ENCODE measurements at places on chromosomes 16 and 17.

DNA sequence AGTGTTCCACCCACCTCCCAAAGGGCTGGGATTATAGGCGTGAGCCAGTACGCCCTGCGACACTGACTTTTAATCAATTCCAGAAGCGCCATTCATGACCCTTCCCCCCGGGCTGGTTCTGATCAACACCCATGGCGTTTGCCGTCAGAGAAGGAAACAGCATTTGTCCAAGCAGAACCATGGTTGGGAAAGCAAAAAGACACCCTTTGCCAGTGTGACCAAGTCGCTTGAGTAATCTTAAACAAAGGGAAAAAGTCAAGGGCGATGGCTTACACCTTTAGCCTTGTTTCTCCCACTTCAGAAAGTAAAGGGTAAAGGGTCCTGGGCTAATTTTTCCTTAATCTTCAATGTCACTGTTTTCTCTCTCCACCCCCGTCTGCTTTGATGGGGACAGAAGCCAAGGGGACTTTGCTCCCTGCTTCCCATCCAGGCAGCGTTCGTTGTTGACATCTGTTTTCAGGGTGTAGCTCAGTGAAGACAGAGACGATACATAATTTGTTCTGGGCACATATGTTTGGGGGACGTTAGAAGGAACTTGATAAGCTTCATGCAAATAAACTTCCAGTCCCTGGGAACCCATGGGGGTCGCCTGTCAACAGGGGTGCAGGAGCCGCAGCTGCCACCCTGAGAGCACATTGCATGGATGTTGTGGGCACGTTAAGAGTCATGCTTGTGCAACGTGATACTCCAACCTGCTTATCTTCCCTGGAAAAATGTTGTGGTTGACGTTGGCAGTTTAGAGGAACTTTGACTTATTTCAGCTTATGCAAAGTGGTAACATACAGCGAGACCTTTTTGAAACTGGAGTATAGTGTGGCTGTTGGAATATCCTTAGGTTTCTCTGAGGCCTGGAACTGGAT is 50.6 kb upstream of the TANGO6 start:
- peak; percentile 45 for DNase-seq

DNA sequence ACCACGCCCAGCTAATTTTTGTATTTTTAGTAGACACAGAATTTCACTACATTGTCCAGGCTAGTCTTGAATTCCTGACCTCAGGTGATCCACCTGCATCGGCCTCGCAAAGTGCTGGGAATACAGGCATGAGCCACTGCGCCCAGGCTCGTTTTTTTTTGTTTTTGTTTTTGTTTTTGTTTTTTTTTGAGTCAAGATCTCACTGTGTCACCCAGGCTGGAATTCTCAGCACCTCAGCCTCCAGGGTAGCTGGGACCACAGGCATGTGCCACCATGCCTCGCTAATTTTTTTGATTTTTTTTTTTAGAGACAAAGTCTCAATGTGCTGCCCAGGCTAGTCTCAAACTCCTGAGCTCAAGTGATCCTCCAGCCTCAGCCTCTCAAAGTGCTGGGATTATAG is 17.5 kb upstream of the CMTM4 start:
- DNase-seq, result no peak

- DNase-seq, result no peak
Observed at GRCh38 chr17:50043290-50044148, 12.4 kb upstream of the ITGA3 start.

DNA sequence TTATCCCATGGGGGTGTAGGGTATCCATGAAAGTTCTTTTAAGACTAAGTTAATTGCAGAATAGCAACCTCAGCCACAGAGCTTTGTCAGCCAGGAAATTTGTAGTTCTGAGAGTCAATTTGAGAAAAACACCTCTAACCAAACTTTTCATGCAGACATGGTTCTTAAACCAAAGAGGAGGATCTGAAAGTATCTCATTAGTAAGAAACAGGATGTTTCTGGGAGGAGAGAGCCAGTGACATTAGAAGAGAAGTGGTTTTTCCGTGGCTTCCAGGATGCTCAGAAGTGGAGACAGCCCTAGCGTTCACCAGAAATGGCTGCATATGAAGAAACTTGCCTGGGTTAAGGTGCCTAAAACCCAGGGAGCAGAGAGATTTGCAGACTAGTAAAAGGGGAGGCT is 7.9 kb downstream of the GNAO1 start:
- no peak for DNase-seq

- no peak for DNase-seq
Observed at GRCh38 chr17:63431939-63432804, 13.9 kb downstream of the CYB561 start.

DNA sequence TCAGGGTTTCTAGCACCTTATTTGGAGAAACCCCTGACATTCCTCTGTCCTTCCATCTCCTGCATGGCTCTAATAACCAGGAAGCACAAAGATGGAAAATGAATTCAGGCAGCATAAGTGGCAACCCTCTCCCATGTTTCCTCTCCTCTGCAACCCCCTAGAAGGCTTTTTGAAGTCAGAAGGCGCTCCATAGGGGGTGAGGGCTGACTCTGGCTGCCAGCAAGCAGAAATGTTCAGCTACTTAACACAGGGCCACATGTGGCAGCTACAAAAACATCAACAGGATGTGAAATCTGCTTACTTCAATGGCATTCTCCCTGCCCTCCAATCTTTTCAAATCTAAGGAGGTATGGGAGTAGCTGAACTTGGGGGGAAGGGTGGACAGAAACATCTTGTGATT is 55.2 kb upstream of the IRX5 start:
- DNase-seq, result no peak

GRCh38 chr16:4402439-4403132 is 13.8 kb downstream of the CORO7 start:
- DNase-seq, result peak; percentile 90

GRCh38 chr16:52577130-52577706 is 30.3 kb upstream of the TOX3 start:
- DNase-seq, result no peak

- no peak for DNase-seq
Observed at GRCh38 chr16:58492735-58493134, 7.2 kb upstream of the NDRG4 start.

GRCh38 chr17:4587195-4587594 is 2.9 kb downstream of the SMTNL2 start:
- no peak for DNase-seq

DNA sequence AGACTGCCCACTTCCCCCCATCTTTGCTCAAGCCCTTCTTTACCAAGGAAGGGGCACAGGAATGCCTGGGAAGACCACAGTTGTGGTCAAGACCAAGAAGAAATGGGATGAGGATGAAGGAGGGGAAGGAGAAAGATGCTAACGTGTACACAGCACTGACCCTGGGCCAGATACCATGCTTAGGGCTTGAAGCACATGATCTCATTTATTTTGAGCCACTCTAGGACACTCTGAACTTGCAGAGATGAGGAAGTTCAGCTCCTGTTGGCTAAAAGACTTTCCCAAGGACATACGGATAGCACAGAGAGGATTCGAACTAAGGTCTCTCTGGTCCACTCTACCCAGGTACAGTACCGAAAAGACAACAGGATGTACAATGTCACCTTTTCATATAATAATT is 42.6 kb downstream of the PIK3R5 start:
- no peak for DNase-seq

- no peak for DNase-seq
Observed at GRCh38 chr17:67072885-67073284, 28.5 kb downstream of the CACNG1 start.

GRCh38 chr16:74562117-74562516 is 44.8 kb downstream of the GLG1 start:
- DNase-seq, result no peak
